ENCODE measurements at places on chromosomes 16 and 17.

DNA sequence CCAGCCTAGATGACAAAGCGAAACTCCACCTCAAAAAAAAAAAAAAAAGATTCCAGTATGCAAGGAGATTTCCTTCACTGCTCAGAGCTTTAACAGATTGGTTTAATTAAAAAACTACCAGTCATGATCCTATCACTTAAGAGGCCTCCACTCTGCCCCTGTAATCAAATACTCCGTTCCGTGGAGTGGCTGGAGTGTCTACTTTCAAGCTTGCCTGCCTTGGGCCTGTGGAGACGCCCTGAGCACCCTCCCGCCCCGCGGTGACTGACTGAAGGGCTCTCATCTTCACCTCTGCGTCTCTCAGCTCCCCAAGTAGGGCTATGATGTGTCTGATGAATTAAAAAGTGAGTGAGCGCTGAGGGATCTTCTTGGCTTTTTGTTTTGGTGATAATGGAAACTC is 25.3 kb upstream of the TRPV3 start:
- no peak for DNase-seq

DNA sequence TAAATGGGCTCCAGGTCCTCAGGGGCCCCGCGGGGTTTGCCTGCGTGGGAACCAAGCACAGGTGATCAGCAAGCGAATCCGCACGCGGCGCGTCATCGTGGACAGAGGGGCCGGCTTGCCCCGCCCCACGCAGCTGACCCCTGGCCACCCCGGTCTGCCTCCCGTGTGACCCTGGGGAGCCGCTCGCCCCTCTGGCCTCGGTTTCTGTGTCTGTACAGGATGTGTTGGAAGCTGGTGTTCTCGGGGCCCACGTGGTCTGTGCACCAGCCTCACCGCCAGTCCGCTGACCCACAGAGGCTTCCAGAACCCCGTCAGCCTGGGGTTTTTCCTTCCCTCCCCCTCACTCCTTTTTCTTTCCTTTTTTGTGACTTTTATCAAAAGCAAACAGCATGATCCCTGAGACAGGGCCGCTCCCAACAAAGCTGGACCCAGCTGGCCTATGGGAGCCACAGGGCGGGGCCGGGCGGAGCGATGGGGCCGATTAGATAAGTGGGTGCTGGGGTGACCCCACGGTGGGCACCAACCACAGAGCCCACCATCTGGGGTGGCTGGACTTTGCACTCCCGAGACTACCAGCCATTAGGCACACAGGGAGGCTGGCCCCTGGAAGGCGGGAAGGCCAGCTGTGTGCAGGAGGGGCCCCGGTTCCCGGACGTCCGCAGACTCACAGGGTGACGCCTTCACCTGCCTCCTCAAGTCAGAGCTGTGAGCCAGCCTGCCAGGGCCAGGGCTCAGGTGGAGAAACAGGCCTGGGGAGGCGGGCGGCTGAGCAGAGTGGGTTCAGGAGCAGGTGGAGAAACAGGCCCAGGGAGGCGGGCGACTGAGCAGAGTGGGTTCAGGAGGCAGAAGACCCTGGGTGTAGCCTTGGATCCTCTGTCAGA is 56.0 kb downstream of the ZFPM1 start:
- no peak for DNase-seq

DNA sequence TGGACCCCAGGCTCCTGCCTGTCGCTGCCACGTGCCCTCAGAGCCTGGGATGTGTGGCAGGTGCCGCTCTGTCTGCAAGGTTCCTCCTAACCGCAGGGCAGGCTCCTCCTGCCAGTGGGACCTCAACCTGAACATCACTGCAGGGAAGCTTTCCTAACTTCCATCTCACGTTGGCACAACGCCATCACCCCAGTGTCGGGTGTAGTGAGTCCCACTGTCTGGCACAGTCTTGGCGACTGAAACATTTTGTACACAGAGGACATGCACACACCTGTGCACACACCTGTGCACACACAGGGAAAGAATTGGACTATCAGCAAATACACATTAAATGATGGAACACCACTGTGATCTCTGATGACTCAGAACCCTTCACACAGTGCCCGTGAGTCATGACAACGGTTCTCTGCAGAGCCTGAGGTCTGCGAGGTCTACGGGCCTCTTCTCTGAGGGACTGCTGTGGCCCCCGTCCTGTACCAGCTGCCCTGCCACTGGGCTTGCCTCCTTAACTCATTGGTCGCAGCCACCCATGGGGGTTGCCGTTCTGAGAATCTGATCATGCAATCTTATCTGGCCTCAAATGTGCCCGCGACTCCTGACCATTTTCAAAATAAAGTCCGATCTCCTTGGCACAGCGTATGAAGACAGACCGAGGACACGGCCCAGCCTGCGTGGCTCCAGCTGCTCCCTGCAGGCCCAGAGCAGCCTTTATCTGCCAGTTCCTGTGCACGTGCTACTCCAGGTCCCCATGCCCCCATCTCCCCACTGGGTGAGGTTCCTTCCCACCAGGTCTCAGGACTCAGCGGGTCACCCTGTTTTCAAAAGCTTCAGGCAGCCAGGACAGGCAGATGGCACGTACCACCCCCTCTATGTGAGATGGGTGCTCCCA is 7.6 kb downstream of the CCDC57 start:
- no peak for DNase-seq

GRCh38 chr16:83201748-83202147 is 575.0 kb downstream of the CDH13 start:
- DNase-seq = no peak

GRCh38 chr17:79556271-79556670 is 54.6 kb downstream of the RBFOX3 start:
- no peak for DNase-seq

- no peak for DNase-seq
Measured at GRCh38 chr17:28499684-28500357, 6.3 kb upstream of the FOXN1 start.

GRCh38 chr17:6797718-6798351 is 21.8 kb downstream of the FBXO39 start:
- DNase-seq = no peak

DNA sequence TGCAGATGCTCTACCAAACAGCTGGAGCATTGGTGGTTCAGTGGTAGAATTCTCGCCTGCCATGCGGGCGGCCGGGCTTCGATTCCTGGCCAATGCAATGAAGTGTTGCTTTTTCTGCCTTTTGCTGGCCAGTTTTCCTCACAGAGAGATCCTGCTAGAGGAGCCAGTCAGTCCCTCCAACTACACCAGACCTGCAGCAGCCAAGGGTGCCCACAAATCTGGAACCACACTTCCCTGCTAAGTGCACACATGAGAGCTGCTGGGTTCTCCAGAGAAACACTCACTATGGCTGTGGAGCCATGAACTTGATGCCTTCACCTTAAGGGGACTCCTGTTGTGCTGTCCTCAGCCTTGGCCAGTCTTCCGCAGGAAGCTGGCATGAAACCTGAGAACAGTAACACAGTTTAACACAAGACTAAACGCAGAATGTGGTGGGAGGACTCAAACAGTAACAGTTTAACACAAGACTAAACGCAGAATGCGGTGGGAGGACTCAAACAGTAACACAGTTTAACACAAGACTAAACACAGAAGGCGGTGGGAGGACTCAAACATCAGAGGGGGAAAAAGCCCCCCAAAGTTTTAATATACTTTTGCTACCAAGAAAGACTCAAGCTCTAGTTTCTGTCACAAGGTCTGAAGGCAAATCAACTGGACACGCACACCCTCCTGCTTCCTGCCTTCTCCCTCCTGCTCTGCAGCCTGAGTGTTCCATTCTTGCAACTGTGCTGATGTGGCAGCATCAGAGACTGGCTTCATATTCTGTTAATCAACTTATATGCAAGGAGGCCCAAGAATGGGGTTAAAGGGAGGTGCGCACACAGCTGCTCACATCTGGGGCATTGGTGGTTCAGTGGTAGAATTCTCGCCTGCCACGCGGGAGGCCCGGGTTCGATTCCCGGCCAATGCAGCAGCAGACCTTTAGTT is 12.0 kb downstream of the VAC14 start:
- no peak for DNase-seq

GRCh38 chr17:29005936-29006511 is at the start of gene SEZ6:
TSS of gene SEZ6 (minus strand) at chr17:29006033. CDS start at chr17:29005869, 164 bp downstream.
- DNase-seq = peak; percentile 89

GRCh38 chr17:80835816-80836657 is 155.6 kb upstream of the CHMP6 start:
- no peak for DNase-seq

DNA sequence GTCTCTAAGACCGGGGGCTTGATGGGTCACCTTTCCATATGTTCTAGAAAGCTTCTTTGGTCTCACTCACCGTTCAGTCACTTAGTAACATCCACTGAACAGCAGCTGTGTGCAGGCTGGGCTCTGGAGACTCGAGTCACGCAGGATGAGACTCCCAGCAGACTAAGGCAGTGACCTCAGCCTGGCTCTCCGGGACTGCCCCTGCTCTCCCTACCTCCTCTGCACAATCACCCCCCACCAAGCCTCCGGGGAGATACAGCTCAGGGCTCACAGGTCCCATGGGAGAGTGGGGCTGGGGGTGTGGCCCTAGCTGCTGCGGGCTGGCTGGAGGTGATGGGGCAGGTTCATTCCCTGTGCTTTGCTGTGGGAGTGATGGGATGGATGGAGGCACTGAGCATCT is 14.1 kb downstream of the FLYWCH2 start:
- DNase-seq = peak; percentile 76

All from GM20000 (cell line).